ENCODE measurements at places on chromosomes 1 and 21.

- DNase-seq = peak; percentile 92
Observed at GRCh38 chr1:151909167-151910149, at the start of gene THEM4. TSS of gene THEM4 (minus strand) at chr1:151909511. CDS start at chr1:151909458, 53 bp downstream.

- DNase-seq = no peak
Observed at GRCh38 chr1:213550804-213551203, 437.0 kb upstream of the PROX1 start.

DNA sequence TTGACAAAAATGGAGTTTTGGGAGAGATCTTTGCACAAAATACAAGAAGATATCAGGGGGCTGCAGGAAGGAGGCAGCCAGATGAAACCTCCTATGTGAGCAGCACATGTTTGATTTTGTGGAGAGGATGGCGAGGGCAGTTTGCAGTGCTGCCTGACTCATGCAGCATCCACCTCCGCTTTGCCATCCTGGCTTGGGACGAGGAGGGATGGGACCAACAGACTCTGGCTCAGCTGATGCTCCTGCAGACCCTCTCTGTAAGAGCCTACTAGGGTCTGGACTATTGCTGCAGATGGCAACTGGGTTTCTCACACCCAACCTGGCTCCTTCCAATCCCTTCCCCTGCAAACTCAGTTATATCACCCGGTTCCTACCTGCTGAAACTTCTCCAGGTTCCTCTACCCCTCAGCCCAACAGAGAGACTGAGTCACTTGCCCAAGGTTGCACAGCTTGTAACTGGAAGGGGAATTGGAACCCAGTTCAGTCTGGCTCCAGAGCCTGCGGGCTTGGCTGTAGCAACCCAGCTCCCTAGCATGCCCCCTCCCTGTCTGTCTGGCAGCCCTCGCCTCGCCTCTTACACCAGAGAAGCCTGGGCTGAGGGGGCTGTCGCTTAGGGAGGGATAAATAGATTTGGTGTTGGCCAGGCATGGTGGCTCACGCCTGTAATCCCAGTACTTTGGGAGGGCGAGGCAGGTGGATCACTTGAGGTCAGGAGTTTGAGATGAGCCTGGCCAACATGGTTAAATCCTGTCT, 205.8 kb downstream of the PTPRU start:
- DNase-seq = no peak

GRCh38 chr1:19731311-19731821, 66.7 kb downstream of the HTR6 start:
- DNase-seq = no peak

GRCh38 chr1:243267914-243268653, 12.2 kb downstream of the SDCCAG8 start:
- DNase-seq = no peak

DNA sequence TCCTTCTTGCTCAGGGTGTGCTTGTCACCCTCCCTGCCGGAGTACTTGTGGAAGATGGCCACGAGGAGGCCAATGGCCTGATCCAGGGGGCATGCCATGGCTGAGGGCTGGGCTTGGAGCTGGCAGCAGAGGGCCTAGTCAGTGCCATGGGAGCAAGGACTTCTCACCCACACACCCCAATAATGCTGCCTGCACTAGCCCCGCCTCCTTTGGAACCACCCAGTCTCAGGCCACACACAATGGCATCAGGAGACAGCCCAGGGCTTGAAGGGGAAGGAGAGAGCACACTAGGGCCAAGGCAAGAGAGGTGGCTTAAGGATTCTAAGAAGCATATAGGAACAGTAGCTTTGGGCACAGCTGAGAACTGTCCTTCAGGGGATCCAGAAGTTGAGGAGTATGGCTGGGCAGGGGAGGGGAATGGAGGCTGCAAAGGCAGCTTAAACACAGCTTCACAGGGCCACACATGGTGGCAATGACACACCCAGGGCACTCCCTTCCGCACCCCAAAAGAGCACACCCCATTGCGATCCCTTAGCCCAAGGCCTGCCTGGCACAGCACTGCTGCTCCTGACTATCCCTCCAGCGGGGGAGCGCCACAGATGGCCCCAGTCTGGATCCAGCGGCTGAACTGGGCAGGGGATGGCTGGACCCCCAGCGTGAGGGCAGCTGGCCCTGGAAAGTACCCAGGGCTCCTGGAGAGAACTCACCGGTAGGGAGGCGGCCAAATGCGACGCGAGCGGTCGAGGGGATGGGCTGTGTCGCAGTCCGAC, at the start of gene S100A6:
Gene S100A6, minus strand, starts transcription at position 750 of the 770 bp plus-strand sequence. Its CDS starts 652 bp downstream, at position 98.
- DNase-seq = no peak

GRCh38 chr1:228034954-228035837, 28.4 kb downstream of the WNT3A start:
- no peak for DNase-seq

GRCh38 chr1:244181867-244182266, 130.8 kb downstream of the ZBTB18 start:
- DNase-seq = no peak

- DNase-seq = no peak
Observed at GRCh38 chr1:202029171-202029665, 18.8 kb downstream of the ELF3 start.

GRCh38 chr1:68588304-68588703, 91.4 kb upstream of the DEPDC1 start:
- DNase-seq = no peak

DNA sequence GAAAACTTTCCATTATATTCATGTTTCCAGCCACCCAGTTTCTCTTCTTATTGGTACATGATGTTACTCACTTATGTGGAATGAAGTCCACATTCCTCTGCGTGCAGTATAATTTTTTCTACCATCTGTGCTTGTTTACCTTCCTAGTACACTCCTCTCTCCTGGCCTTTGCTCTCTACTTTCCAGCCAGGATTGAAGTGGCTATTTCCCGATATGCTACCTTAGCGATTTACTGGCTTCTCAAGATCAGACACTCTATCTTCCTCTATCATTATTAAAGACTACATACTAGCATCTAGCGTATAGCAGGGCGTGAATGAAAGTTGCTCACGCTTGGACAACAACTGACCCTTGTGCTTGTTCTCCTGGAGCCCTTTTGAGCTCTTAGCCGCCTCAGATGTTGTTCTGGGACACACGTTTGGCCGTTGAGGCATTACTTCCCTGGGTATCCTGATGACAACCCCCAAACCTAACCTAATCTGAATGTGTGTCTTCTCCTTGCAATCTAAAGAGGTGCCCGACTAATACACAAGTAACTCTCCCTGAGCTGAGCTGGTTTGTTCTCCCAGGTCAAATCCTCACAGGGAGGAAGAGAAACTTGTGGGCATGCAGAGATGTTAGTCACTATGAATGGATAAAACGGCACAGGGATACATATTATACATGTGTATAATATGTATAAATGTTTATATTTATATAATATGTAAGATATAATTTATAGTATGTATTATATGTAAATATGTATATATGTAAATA, 13.4 kb upstream of the MTARC2 start:
- DNase-seq = no peak

DNA sequence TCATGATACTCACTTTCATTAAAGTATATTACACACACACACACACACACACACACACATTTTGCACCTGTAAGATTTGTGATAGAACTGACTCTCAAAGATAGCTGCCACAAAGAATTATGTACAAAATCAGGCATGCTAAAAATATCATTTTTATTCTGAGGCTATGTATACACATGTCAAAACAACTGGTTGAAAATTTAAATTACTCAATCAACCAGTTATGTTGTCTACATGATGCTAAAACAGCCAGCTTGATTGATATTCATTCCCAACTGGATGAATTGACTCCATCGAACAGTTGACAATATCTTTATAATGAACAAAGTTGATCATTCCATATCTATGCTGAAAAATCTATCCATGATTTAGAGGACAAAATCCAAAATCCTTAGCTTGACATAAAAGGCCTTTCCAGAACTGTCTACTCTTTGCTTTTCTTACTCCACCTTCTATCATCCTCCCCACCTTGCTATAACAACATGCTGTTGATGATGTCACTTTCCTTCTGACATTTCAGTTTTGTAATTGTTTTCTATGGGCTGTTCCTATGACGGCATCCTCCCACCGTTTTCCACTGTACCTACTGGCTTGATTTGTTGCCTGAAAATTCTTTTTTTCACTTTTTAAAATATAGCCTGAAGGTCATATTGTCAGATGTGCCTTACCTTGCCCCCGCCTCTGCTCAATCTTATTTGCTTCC, 321.5 kb upstream of the OLFM3 start:
- no peak for DNase-seq

GRCh38 chr21:32519945-32520874, 65.1 kb downstream of the TCP10L start:
- DNase-seq = no peak

GRCh38 chr1:60066001-60066400, 7.6 kb downstream of the C1orf87 start:
- DNase-seq = no peak

- no peak for DNase-seq
Observed at GRCh38 chr1:229430761-229431283, 3.1 kb downstream of the ACTA1 start.

- DNase-seq = peak; percentile 32
Observed at GRCh38 chr21:42145569-42146272, 73.2 kb upstream of the ABCG1 start.

- DNase-seq = no peak
Observed at GRCh38 chr1:75615613-75616435, 4.9 kb upstream of the SLC44A5 start.

- DNase-seq = no peak
Observed at GRCh38 chr1:66368261-66368660, 165.7 kb upstream of the SGIP1 start.

GRCh38 chr1:55131801-55132200, 83.4 kb downstream of the USP24 start:
- no peak for DNase-seq

DNA sequence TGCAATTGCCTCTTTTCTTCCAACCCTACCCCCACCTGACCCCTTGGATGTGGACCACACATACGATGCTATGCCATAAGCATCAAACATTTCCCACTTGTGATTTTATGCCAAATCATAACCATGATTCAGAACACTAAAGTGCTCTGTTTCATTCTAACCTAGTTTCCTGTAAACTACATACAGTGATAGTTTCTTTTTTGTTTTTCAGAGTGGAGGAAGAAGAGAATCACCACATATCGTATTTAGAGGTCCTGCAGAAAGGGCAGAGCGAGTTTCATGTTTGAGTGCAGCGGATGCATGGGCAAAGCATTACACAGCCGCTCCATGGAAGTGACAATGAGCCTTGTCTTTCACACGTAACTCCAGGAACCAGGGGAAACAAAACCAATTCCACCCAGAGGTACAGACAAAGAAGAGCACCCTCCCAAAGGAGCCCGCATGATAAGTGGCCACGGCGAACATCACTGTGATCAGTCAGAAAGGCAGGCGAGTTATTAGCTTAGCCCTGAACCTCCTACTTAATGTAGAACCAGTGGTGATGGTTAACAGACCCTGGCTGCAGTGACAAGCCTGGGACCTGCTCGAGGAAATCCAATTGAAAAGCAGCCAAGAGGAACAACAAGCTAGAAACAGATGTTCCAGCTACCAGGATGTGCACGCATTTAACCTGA, 64.0 kb upstream of the ZNF281 start:
- no peak for DNase-seq
